LoVo (cell line): ENCODE measurements at places on chromosomes 1 and 21.

- peak; percentile 93 for DNase-seq
Measured at GRCh38 chr1:109546311-109547109, 1.9 kb upstream of the GNAI3 start.

DNA sequence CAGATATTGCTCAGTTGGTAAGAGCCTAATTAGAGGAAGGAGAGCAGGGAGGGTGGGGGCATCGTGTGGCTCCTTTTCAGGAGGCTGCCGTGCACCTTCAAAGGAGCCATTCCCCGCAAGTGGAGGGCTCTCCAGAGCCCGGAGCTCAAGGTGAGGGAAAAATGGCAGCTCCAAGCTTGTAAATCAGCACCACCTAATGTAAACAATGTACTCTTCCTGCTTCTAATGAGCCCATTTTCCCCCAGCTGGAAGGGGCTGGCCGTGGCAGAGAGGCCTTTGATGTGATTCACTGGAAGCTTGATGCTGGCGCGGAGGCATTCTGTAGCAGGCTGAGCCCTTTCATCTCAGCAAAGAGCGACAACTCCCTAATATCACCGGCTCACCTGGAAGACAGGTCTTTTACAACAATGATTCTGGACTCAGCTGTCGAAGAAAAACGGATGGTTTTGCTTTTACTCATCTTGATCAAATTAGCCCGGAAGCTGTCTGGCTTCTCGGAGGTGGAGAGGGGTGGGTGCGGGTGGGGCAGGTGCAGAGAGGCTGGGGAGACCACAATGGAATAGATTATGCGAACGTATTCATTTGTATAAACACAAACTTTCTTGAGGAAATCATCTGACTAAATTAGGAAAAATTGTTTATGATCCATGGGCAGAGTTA lies 112.5 kb downstream of the RRAGC start:
- no peak for DNase-seq

DNA sequence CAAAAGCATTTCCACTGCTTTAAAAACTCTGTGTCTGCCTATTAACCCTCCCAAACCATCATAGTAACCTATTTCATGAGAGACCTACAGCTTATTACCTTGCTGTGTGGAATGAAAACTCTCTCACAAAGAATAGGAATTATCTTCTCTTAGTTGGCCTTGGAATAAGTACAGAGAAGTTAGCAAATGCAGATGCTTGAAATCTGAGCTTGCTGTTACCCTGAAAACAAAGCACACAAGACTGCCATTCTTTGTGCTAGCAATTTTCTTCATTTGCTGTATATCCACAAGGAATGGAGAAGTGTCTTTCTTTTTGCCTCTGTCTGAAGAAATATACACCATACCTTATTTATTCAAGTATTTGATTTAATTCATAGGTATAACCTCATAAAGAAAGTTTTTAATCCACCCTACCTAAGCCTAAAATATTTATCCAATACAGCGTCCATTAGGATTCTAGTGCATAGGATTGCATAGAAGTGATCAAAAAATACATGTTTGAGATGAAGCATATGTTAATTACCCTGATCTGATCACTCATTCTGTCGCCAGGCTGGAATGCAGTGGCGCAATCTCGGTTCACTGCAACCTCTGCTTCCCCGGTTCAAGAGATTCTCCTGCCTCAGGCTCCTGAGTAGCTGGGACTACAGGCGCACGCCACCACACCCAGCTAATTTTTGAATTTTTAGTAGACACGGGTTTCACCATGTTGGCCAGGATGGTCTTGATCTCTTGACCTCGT lies 451.1 kb downstream of the LTN1 start:
- DNase-seq = no peak

DNA sequence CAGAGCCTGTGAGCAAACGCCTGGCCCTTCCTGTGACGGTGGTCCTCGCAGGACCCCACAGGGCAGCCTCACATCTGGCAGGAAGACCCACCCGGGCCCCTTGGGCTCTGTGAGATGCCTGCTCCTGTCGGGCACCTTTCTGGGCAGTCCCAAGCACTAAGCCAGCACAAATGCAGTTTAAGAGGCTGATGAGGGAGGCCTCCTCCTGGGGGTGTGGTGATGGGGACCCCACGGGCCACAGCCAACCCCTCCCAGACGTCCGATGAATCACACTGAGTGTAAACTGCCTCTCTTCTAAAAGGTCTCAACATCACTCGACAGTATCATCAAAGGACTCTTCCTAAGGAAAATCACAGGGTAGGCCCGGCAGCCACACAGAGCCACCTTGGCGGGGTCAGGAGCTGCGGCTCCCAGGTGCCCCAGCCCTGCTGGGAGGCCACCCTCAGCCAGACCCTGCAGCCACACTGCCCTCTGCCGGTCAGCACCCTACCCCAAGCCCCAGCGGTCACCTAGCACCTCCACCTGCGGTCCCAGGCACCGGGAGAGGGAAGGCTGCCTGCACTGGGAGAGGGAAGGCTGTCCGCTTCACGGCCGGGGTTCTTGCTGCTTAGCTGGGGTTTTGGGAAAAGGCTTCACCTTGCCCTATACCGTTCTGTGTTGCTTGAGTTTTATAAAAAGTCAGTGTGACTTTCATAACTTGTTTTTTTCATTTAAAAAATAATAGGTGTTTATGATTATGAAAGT lies 3.9 kb upstream of the PRKCZ start:
- DNase-seq = peak; percentile 62

- DNase-seq = no peak
Measured at GRCh38 chr1:173009597-173009996, 41.1 kb downstream of the TNFSF18 start.

DNA sequence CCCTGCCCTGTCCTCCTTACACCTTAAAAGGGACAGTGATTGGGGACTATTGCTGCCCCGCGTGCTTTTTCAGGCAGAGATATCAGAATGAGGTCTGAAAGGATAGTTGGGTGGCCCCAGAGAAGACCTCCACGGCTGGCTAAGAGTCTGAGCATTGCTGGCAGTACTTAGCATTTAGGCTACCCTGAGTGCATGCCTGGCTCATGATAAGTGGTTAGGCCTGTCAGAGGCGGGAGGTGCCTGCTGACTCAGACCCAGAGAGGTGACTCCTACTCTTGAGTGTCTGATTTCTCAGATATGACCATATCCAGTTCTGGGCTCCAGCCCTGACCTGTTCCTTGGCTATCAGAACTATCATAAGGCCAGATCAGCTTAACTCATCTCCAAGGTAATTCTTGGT lies 213.7 kb downstream of the PBX1 start:
- DNase-seq = peak; percentile 50

DNA sequence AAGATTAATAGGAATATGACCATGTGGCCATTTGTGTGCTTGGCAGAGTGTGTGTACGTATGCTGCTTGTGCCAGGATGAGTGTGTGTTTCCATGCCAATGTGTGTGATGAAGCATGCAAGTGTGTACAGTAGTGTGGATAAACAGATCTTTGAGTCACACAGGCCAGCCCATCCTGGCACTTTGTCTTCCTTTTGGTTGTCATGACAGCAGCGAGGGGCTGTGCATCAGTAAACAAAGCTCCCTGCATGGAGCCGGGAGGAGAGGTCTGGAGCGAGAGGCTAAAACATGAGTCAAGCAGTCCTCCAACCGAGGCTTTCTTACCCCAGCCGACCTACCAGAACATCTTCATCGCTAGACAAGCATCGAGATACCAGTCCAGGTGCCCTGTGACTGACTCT lies 221.2 kb downstream of the CACNA1E start:
- DNase-seq = no peak

DNA sequence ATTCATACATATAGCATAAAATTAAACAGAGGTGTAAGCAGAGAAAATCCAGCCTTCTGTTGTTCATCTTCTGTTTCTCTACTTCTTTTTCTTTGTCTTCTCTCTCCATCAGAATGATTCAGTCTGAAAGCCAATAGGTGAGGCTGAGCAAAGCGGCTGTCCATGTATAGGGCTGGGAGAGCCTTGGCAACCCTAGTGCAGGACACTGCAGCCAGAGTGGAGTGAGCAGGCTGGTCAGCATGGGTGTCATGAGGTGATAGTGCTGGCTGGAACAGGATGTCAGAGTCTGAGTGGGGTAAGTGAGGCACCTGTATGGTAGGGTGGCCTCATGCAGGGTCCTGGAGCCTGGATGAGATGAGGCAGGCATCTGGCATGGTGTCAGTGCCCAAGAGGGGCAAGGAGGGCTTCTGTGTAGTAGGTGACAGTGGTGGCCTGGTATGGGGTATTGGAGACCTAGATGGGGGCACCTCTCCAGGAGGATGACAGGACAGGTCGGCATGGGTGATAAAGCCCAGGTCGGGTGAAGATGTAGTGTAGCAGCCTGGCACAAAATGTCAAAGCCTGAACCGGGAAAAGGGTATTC lies 45.5 kb upstream of the GTF2B start:
- DNase-seq = no peak

DNA sequence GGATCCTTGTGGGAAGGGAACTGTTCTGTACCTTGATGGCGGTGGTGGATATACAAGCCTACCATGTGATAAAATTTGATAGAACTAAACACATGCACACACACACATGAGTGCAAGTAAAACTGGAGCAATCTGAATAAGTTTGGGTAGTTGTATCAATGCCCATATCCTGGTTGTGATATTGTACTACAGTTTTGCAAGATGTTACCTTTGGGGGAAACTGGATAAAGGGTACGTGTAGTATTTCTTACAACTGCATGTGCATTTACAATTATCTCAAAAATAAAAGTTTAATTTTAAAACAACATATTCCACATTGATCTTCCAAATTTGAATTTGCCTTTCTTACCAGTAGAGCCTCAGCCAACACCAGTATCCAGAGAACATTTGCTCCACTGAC lies 99.6 kb downstream of the DTL start:
- DNase-seq = no peak

GRCh38 chr1:163361123-163361934 lies 39.6 kb downstream of the NUF2 start:
- peak; percentile 22 for DNase-seq

DNA sequence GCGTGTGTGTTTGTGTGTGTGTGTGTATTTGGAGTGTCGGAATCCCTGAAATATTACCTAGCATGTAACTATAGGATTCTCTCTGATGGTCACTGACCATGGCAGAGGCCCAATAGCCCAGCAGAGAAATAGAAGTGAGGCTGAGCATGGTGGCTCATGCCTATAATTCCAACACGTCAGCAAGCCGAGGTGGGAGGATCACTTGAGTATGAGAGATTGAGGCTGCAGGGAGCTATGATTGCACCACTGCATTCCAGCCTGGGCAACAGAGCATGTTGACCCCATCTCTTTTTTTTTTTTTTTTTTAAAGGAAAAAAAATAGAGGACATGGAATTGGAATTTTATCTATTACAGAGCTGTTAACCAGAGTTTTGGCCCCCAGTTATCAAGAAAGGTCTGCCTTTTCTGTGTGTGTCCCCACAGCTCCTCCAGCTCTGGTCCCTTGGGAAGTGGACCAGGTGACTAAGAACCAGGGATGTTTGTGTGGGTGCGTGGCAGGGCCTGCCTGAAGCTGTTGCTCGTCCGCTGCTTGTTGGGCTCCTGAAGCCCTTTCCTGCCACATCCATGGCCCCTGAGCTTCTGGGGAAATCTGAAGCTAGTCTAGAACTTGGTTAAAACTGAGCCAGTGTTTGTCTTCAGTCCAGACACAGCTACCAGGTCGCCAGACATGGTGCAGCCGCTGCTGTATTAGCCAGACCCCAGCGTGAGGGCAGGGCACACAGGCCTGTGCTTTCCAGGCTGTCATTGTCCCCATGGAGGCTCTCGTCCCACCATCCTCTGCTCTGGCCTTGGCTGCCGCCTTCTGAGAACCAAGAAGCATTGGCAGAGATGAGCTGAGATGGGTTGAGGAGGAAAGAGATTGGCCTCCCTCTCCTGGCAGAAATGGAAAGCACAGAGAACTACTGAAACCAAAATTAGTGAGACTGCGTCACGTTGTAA lies 25.5 kb downstream of the CAPN9 start:
- no peak for DNase-seq

DNA sequence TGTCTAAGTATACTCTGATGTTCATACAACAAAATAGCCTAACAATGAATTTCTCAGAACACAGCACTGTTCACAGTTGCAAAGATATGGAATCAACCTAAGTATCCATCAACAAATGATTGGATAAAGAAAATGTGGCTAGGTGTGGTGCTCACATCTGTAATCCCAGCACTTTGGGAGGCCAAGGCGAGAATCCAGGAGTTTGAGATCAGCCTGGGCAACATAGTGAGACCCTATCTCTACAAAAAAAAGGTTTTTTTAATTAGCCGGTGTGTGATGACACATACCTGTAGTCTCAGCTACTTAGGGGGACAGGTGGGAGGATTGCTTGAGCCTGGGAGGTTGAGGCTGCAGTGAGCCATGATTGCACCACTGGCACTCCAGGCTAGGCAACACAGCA lies 10.7 kb downstream of the IFNAR2 start:
- DNase-seq = no peak

- DNase-seq = peak; percentile 92
Measured at GRCh38 chr1:244970744-244971551, 106.6 kb upstream of the HNRNPU start.

GRCh38 chr1:32928715-32929114 lies 27.5 kb upstream of the TMEM54 start:
- no peak for DNase-seq

DNA sequence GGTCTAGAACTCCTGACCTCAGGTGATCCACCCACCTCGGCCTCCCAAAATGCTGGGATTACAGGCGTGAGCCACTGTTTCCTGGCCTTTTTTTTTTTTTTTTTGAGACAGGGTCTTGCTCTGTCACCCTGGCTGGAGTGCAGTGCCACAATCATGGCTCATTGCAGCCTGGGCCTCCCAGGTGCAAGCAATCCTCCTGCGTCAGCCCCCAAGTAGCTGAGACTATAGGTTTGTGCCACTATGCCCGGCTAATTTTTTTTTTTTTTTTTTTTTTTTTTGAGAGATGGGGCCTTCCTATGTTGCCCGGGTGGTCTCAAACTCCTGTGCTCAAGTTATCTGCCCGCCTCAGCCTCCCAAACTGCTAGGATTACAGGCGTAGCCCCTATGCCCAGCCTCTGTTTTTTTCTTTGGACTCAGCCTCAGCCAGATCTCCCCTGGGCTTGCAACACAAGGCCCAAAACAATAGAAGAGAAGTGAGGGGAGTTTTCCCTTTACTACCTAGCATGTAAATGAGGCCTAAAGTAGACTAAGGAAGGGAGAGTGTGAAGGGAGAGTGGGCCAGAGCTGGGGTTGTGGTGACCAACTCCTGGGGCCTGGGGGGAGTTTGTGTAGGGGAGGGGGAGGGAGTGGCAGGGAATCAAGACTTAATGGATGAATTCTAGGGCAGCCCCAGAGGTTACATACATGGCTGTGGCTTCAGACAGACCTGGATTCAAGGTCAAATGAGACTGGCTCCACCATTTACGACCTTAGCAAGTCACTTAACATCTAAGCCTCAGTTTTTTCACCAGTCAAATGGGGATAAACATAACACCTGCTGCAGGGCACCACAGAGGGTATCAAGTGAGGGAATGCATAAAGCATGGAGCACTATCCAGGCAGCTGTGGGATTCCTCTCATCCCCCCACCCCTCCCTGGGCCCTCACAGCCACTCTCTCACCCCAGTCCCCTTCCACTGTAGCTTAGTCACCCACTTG lies 1.6 kb upstream of the CD52 start:
- no peak for DNase-seq

- DNase-seq = no peak
Measured at GRCh38 chr21:36798491-36798890, 99.6 kb downstream of the SIM2 start.

DNA sequence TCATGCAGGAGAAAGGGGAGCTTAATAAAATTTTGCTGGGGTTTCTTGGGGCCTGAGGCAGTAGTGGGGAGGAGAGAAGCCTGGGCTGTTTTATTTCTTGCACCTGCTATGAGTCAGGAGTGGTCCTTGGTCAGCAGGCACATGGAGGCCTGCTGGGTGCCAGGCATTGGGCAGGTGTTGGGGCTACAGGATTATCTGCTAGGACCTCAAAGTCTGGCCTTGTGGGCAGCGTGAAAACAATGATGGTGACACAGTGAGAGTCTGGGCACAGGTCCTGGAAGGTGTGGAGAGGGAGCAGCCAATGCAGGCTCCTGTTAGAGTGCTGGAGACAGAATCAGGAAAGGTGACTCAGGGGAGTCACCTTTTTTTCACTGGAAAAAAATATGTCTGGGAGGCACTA lies 17.2 kb downstream of the ROR1 start:
- no peak for DNase-seq
